ENCODE measurements at places on chromosomes 11 and 22.

GRCh38 chr22:27317971-27318428 lies 483.6 kb downstream of the MN1 start:
- DNase-seq = no peak

DNA sequence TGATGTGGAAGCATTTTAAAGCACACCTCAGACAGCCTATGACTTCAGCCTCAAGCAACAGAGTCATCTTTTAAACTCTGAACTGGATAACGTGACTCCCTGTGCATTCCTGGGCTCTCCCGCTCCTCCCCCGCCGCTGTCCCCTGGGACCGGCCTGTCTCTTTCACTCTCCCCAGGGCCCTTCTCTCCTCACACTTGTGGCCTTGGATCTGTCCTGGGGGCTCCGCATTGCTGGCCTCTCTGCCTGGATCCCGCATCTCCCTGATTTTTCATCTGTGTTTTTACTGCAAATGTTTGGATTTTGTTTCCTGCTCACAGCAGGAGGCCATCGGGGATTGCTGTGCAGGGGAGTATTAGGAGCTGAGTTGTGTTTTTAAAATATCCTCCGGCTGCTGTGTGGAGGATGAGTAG lies 15.4 kb downstream of the C11orf24 start:
- peak; percentile 53 for DNase-seq

- DNase-seq = no peak
Measured at GRCh38 chr11:45741582-45741981, 63.4 kb upstream of the SLC35C1 start.

GRCh38 chr11:3004481-3004880 lies 12.4 kb upstream of the NAP1L4 start:
- DNase-seq = no peak

- DNase-seq = peak; percentile 58
Measured at GRCh38 chr11:8068605-8069221, 12.3 kb upstream of the TUB start.

DNA sequence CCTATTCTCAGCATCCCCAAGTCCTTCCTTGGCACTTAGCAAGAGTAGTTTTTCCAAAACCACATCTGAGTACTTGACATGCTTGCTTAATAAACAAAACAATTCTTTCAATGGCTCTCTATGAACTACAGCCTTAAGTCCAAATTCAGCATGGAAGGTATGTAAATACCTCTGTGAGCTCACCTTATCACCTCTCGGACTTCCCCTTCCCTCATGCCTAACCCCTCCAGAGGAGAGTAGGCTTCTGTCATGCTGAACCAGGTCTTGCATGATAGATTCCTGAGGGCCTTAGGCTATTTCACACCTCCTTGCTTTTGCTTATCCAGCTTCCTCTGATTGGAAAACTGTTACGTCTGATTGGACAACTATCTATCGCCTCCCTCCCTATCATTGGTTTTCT lies 312.9 kb upstream of the CCDC90B start:
- no peak for DNase-seq

GRCh38 chr11:58573451-58574104 lies 2.1 kb downstream of the LPXN start:
- peak; percentile 36 for DNase-seq

- DNase-seq = no peak
Measured at GRCh38 chr11:1541474-1542204, 30.4 kb downstream of the DUSP8 start.

DNA sequence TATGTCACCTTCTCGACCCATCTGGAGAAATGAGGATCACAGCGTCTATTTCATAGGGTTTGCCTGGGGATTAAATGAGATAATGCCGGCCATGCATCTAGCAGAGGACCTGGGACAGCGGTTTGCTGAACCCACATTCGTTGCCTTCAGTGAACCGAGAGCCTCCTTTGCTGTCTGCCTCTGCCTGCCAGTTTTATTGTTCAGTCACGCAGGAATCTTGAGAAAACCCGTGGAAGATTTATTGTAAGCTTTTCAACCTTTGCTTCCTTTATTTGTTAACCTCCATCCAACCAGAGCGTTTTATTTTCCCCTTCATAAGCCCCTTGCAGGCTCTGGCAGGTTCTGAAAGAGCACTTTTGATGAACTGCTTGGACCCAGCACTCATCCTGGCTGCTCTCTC lies 202.3 kb upstream of the SYN3 start:
- DNase-seq = no peak

GRCh38 chr11:116972691-116973090 lies 125.5 kb downstream of the SIK3 start:
- DNase-seq = no peak

DNA sequence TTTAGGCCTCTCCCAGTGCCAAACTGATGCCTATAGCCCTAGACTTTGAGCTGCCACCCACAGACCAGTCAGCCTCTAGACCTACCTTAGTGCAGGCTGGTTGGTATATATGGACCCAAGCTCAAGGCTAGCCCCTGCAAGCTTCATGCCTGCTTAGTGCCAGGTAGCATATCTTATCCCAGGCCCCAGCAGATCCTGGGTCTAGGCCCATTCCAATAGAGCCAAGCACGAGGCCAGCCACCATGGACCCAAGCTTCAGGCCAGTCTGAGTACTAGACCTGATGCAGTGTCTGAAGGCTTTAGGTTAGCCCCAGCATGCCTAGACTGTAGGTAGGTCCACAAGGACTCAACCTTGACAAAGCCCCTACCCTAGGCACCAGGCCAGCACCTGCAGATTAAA lies 1081.7 kb downstream of the JRKL start:
- DNase-seq = no peak

DNA sequence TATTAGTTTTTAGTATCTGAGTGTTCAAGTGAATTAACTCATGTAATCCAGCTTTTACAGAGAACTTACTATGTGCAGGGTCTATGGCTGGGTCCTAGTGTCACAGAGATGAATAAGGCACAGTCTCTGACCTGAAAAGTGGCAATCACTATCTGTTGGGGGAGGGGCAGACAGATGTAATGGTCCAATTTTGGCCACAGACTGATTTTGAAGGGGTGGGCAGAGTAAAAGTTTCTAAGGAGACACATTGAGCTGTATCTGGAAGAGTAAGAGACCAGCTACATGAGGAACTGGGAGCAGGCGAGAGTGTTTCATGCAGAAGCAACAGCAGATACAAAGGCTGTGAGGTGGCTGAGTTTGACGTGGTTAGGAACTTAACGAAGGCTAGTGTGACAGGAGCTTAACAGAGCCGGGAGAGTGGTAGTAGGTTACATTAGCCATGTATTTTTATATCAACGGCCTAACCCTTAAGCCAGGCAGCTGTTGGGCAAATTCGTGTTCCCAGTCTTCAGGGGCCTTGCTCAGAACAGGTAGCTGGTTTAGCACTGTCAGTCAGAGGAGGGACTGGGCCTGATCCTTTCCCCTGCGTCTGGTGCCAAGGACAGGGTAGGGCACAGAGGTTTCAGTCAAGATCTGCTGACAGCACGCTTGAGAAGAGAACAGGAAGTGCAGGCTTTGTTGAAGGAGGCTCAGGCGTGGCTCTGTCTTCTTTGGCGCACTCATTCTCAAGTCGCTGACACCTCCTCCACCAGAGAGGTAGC lies 1.4 kb upstream of the STIM1 start:
- no peak for DNase-seq

DNA sequence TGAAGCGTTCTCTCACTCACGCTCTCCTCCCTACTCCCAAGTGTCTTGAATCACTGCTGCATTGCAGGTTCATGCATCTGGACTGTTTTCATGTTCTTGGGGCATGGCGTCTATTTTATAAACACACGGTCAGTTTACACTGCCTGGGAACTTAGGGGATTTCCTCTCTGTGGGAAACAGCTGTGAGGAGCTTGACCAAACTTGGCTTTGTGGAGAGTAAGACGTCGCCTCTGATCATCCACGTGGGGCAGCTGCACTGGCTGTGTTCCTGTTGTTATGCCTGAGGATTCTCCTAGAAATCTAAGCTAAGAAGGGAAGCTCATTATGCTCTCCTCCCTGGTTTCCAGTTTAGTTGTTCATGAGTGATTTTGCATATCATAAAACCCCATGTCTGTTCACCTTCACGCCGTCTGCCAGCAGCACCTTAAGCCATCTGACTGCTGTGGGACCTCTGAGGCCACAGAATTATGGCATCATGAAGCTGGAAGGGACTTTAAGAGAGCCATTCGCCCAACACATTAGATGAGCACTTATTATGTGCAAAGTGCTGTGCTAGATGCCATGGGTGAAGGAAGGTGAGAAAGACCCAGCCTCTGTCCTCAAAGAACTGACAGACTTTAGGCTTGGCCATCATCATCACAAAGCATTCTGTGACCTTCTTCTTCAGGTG lies 38.8 kb upstream of the POU2AF1 start:
- peak; percentile 60 for DNase-seq

GRCh38 chr22:43185860-43186261 lies 1.1 kb downstream of the TTLL12 start:
- DNase-seq = no peak

GRCh38 chr22:50694099-50694605 lies 21.5 kb downstream of the SHANK3 start:
- DNase-seq = no peak

GRCh38 chr11:67354075-67355022 lies 1.0 kb upstream of the POLD4 start:
- peak; percentile 95 for DNase-seq

DNA sequence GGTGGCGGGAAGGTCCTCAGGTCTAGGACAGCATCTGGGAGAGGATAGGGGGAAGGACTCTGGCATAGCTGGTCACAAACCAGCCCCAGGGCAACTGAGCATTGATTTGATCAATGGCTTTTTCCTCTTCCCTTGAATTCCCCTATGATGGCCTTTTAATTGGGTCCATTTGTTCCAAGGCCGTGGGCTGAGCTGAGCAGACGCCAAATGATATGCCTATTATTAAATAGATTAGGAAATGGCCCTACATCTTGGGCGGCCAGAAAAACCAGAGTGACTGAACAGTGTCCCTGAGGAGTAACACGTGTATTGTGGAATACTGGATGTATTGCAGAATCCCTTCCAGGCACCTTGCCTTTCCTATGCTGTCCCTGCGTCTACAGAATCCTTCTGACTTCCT lies 26.7 kb upstream of the P2RY6 start:
- no peak for DNase-seq

DNA sequence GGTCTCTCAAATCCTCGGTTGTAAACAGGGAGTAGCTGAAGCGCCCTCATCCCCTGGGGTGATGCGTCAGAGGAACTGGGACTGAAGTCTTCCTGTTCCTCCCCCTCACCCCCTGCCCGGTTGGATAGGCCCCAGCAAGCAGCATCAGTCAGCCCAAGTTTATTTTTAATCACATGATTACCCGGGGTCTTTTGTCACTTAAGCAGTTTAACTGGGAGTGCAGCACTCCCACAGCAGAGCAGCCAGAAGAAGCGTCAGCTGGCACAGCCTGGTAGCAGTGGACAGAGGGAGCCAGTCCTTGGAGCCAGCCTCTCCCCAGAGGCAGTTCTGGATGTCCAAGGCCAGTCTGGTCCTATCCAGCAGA lies 342.1 kb downstream of the CTTN start:
- no peak for DNase-seq

GRCh38 chr11:27414644-27415043 lies 51.6 kb upstream of the CCDC34 start:
- DNase-seq = no peak

DNA sequence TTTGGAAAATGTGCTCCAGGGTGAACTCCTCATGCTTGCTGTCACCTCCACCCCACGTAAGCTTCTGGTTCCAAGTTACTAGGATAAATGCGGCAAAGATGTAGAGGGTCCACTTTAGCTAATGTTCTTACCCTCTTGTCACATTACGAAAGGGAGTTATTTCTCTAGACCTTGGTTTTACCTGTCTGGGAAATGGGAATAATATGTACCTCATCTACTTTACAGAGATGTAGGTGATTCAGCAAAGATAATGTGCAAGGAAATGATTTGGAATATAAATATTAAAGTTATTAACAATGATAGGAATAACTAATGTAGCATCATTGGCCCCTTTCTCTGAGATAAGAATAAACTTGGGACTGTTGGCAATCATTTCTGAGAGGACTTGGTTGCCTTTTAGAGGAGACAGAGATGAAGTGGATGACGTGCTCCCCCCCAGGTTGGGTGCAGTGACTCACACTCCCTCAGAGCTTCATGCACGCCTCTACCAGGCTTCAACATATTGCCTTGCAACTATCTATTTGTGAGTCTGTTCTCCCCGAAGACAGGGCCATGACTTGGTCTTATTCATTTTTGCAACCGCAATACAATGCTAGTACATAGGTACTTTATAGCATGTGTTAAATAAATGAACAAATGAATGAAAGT lies 97.1 kb downstream of the ME3 start:
- DNase-seq = peak; percentile 41

- no peak for DNase-seq
Measured at GRCh38 chr22:31611061-31611760, 50.8 kb downstream of the PISD start.

GRCh38 chr11:113162592-113162962 lies 151.8 kb upstream of the TTC12 start:
- DNase-seq = peak; percentile 21

DNA sequence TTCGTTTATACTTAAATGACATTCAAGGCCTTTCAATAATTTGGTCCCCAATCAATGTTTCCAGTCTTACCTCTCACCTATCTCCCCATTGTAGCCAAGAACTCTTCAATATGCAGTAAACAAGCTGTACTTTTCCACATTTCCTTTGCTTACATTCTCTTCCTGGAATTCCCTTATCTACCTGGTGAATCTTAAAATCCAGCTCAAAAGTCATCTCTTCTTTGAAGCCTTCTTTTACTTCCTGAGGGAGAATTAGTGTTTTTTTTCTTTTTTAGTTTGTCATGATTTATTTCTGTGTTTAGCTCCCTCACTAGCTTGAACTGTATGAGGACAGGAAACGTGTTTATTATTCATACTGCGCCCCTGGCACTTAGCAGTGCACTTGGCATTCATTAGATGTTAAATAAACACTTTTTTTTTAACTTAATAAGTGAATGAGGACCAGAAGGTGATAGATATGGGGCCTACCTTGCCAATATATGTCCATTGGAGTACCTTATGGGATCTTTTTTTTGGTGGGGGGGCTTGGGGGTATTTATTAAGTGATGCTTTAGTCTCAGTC lies 4.9 kb upstream of the PTS start:
- no peak for DNase-seq

DNA sequence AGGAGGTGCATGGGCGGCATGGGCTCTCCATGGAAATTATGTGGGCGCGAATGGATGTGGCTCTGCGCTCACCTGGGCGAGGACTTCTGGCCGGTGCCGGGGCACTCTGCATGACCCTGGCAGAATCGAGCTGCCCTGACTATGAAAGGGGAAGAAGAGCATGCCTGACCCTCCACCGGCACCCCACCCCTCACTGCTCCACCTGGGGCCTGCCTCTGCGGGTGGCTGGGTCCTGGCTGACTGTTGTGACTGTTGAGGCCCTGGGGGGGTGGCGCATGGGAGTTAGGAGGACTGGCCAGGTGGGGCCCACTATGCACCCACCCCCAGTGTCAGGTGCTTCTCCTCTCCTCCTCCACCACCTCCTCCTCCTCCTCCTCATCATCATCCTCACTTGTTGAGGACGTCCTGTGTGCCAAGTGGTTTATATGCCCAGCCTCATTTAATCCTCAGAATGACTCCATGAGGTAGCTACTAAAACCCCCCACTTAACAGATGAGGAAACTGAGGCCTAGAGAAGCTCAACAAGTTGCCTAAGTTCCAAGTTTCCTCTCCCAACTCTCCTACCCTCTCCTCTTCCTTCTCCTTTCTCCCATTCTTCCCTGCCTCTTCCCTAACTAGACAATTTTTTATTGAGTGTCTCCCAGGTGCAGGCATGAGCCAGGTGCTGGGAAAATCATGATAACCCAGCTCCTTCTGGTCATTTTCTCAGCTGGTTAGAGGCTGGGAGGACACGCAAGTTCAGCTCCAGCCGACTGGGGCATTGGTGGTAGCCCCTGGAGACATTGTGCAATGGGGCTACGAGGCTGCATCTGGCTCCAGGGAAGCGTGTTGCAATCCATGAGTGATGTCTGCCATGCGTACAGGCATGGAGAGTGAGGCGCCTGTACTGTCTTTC lies 2.3 kb downstream of the MYEOV start:
- no peak for DNase-seq

Measured in SJSA1 (cell line).